SJSA1 (cell line): ENCODE measurements at places on chromosomes 4 and X. TPM values are rescaled to one million over a fixed set of nuclear protein-coding genes. Genes with fewer than 3 reads are reported as not detected.

The MTCP1 gene
- total RNA-seq: 2.0 and 2.1 TPM in 2 replicates

The PAGE2B gene
- not detected in 2 replicates for total RNA-seq

DNA sequence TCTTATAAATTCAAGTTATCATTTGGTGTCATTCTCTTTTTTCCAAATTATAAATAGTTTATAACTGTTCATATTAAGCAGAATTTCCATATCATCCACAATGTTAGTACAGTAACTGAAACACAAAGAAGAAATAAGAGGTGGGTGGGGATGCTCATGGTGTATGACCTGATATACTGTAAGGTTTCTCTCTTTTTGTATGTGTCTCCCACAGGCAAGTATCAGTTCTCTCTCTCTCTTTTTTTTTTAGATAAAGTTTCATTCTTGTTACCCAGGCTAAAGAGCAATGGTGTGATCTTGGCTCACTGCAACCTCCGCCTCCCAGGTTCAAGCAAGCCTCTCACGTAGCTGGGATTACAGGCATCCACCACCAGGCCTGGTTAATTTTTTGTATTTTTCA lies 43.7 kb upstream of the UGT2A3 start:
- DNase-seq: no peak

- DNase-seq: no peak
Observed at GRCh38 chr4:9893329-9894108, 112.1 kb downstream of the DRD5 start.
